Activated CD4-positive, alpha-beta T cell treated with anti-CD3 and anti-CD28 coated beads for 4 hours (primary cell): ENCODE measurements at places on chromosomes 16 and 17.

DNA sequence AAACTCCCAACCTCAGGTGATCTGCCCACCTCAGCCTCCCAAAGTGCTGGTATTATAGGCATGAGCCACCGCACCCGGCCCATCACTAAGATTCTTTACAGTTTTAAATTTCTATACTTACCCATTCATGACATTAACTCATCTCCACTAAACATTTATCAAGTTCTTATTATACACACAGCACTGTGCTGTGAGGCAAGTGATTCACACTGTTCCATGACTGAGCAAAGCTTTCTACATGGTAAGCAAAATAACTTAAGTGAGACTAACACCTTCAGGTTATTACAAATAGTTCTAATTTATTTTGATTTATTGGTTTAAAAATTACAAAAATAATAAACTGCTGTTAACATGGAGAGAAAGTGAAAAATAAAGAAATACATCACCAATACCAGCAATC lies 33.5 kb downstream of the MARVELD3 start:
- no peak for DNase-seq

GRCh38 chr16:1650131-1650530 lies 27.9 kb upstream of the JPT2 start:
- no peak for DNase-seq

- no peak for DNase-seq
Measured at GRCh38 chr16:56275076-56275475, 83.8 kb downstream of the GNAO1 start.

- DNase-seq = no peak
Measured at GRCh38 chr16:25570131-25570530, 121.6 kb upstream of the HS3ST4 start.

- DNase-seq = no peak
Measured at GRCh38 chr17:63475491-63476412, 1.1 kb upstream of the ACE start.

DNA sequence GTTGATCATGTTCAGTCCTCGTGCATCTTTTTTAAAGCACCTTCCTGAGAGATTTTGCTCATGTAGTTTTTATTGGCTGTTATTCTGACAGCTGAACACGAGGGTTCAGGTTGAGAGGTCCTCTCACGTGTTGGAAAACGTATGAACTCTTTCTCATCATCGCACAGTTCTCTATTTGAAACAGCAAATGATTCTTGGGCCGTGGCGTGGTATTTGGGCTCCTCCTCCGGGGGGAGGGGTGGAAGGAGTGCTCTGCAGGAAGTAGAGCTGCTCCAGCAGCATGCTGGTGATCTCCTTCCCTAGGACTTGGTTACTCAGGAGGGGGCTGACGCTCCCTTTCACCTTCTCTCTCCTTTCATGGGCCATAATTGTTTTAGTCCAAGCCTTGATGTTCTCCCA lies 70.4 kb downstream of the KSR1 start:
- DNase-seq = peak; percentile 15

DNA sequence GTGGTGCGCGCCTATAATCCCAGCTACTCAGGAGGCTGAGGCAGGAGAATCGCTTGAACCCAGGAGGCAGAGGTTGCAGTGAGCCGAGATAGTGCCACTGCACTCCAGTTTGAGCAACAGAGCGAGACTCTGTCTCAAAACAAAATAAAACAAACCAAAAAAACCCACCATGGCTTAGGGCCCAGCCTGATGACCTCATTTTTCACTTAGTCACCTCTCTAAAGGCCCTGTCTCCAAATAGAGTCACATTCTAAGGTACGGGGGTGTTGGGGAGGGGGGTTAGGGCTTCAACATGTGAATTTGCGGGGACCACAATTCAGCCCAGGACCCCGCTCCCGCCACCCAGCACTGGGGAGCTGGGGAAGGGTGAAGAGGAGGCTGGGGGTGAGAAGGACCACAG lies 1.4 kb upstream of the STH start:
- DNase-seq = no peak

DNA sequence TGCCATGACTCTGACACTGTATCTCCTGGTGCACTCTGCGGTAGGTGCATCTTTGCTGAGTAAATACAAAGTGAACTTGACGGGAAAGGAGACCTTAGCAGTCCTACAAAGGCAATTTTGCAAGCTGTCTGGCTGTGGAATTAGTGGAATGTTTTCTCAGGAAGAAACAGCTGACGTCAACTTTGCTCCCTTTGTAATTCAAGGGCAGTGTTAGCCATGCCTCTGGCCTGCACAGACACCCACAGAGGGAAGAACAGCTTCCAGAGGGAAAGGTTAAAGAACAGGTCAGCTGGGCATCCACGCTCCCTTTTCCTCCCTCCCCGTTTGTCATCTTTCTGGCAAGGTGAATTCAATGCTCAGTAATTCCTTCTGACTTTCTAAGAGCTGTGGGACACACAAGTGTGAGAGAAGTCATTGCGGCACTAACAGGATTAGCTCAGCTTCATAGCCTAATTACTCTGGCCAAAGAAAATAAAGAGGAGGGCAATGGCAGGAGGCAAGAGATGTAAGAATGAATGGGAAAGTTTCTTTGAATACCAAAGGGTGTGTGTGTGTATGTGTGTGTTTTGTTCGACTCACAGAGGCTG lies 476.9 kb upstream of the GOT2 start:
- DNase-seq = no peak

- DNase-seq = no peak
Measured at GRCh38 chr17:74690409-74690825, 22.3 kb downstream of the CD300LF start.

DNA sequence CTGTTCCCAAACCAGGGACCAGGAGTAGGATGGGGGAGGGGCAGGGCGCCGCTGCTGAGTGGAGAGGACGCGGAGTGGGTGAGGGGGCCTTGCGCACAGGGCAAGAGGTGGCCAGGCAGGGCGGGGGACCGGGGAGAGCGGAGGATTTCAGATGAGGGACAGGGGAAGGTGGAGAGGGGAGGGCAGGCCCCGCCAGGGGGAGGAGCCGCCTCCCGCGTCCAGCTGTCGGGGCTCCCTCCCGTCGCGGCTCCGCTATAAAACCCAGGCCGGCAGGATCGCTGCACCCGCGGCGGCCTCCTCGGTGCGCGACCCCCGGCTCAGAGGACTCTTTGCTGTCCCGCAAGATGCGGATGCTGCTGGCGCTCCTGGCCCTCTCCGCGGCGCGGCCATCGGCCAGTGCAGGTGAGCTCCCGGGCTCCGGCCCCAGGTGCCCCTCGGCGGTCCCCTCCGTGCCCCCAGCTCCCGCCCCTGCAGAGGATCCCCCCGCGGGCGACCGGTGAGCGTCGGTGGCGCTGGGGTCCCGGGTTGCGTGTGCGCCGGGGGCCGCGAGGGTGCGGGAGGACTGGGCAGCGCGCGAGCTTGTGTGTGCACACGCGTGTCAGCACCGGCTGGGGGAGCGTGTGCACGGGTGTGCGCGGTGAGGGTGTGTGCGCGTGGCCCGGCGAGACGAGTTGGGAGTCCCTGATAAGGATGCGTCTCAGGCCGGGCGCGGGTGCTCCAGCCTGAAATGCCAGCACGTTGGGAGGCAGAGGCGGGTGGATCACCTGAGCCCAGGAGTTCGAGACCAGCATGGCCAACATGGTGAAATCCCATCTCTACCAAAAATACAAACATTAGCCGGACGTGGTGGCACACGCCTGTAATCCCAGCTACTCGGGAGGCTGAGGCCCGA lies at the start of gene CA4:
CA4 (plus strand) TSS at position 283 of the 892 bp plus-strand sequence; CDS start at position 345, 62 bp downstream.
- no peak for DNase-seq

- peak; percentile 55 for DNase-seq
Measured at GRCh38 chr16:53131363-53132071, 76.7 kb downstream of the CHD9 start.

DNA sequence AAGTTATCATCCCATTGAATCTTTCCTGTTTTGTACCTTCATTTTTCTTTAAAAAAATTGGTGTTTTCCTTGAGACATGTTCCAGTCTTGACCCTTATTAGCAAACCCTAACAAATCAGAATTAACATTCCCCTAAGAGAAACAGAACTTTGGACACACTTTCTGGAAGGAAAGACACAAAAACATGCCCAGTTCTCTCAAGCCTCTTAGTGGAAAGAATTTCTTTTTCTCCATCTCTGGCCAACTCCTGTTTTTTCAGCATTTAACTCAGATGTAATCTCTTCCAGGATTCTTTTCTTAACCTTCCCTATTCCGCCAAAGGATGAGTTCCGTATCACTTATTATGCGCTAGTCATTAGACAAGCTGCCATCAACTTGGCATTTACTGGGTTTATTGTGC lies 23.9 kb upstream of the CDH8 start:
- no peak for DNase-seq

DNA sequence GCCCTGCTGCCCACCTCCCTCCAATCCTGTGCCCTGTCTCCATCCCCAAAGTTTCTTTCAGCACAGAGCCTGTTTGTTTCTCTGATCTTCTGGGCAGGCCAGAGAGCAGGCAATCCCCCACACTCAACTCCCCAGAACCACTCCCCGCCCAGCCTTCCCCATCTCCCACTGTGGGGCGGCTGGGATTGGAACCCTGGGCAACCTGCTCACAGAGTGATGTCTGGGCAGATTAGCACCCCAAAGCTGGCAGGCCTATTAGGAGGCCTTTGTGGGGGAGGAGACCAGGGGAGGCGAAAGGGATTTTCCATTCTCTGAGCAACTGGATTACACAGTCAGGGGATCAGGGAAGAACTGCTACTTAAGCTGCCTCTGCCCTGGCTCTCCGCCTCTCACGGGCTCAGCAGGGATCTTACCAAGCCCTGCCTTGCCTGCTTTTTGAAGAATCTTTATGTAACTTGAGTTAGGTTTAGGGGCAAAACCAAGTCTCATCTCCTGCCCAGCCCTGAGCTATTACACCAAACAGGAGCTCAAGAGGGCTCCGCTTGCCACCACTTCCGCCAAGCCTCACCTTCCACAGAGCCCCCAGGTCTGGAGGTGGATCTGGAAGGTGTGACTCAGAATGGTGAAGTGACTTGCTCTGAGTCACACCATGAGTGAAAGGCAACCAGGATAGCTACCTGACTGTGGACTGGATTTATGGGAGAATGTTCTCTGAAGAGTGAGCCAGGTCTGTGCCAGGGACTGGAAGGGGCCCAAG lies 16.0 kb upstream of the LHX1 start:
- peak; percentile 59 for DNase-seq

GRCh38 chr17:68013385-68013784 lies 17.1 kb upstream of the C17orf58 start:
- DNase-seq = no peak

DNA sequence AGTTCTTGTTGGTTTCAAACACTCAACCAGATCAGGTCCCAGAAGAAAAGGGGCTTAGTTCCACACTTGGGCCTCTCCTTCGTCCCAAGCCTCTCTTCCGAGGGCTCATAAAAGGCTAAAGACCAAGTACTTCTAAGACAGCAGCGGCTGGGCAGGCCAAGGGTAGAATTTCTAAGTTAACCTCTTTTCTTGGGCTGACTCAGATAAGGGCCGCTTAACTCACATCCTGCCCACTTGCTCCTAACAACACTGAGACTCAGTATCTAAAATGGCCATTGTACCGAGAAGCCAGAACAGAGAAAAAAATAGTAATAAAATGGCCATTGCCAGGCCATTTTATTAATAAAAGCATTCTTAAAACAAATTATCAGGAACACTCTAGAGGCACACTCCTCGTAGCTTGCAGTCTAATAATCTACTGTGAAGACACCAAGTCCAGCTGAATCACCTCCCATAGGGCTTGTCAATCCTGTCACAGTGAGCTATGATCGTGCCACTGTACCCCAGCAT lies 42.1 kb downstream of the RANBP10 start:
- DNase-seq = no peak

- DNase-seq = no peak
Measured at GRCh38 chr17:52841971-52842370, 683.5 kb upstream of the CA10 start.

- no peak for DNase-seq
Measured at GRCh38 chr16:5479926-5480325, 382.3 kb upstream of the EEF2KMT start.

DNA sequence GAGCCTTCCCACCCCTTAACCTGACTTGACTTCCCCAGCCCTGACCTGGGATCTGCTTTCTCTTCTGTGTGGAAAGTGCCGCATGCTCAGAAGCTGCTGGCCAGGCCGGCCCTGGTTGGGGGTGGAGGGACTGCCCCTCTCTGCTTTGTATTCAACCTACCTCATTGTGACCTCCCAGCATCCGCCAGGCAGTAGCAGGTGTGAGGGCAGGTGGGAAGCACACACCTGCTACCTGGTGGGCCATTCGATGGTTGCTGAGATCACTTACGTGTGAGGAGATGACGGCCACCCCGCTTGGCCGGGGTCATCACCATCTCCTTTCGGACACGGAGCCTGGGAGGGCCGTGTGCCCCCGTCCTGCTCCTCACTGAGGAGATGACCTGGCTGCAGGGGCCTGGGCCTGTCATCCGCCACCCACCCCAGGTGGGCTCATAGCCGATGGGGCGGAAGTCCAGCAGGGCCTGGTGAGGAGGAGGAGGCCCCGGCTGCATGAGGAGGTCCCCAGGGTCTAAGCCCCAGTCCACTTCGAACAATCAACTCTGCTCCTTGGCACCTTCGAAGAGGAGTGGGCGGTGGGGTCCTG lies 7.1 kb downstream of the CPNE7 start:
- no peak for DNase-seq

GRCh38 chr16:16157166-16157565 lies 66.1 kb downstream of the ABCC6 start:
- DNase-seq = no peak

DNA sequence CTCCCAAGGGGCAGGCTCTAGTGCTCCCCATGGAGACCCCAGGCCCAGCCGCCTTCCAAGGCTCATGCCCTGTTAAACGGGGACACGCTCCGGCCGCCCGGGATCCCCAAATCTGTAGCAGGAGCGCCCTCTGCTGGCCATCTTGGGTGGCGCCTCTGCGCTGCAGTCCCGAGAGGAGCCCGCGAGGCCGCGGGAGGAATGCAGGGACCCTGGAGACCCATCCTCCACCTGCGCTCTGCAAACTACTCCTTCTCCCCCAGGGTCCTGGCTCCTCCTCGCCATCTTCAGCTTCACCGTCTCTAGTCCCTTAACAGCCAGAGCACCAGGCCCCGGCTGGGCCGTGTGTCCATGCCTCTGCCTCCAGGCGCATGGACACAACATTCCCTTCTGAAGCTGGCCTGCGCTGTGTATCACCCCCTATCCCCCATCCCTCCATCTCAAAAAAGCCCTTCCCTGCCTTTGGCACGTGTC lies 23.6 kb upstream of the KRT17 start:
- DNase-seq = peak; percentile 90

DNA sequence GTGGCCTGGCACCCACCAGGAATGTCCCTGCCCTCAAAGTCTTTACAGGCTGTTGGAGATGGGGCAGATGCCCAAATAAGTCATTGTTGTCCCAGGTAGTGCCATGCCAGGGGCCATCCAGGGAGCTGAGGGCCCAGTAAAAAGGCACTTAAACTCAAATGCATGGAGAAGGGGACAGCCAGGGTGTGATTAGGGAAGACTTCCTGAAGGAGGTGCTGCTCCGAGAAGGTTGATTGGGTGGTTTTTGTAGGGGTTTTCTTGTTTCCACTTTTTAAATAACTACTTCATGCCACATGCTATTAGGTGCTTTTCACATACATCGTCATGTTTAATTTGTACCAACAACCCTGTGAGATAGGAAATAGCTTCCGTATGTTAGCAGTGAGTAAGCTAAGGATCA lies 66.9 kb downstream of the RAI1 start:
- no peak for DNase-seq

- no peak for DNase-seq
Measured at GRCh38 chr16:50528820-50529219, 19.4 kb upstream of the NKD1 start.

- no peak for DNase-seq
Measured at GRCh38 chr17:6021627-6022026, 48.6 kb upstream of the WSCD1 start.

GRCh38 chr16:85626191-85626981 lies 13.3 kb downstream of the GSE1 start:
- DNase-seq = no peak
